ENCODE measurements at places on chromosomes 7 and 10.

DNA sequence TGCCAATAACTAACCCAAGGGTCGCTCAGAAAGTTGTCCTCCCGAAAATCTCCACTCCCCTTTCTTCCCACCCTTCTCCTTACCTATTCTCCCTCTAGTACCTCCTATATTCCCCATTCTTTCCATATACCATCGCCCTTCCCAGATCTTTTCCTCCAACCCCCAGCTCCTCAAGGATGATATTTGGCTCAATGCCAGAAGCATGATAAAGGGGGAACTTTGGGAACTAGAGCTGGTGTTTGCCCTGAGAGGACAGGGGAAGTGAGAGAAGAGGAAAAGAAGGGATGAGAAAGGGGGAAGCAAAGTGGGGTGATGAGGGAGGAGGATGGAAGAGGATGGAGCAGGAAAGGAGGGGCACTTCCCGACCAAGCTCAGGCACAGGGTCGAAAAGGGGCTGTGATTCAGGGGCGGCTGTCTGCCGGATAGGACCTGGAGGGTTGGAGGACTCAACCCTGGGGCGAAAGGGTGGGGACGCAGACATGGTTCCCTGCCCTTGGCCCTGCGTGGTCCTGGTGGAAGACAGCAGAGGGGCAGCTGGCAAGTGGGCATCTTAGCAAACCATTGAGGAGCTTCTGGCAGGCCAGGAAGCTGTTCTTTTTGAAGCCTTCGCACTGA lies 1.8 kb downstream of the OIT3 start:
- no peak overlapping the region for H3K27ac ChIP-seq
- H3K4me1 ChIP-seq, result no peaks in the 10 kb centered on the region
- DNase-seq, result no peak
- H3K4me3 ChIP-seq, result no peak overlapping the region
- no peaks in the 10 kb centered on the region for H3K36me3 ChIP-seq

GRCh38 chr10:71729161-71729636 lies 9.6 kb upstream of the C10orf105 start:
- H3K4me3 ChIP-seq, result no peak overlapping the region
- no peak for DNase-seq
- H3K36me3 ChIP-seq, result no peaks in the 10 kb centered on the region
- H3K27ac ChIP-seq, result no peak overlapping the region
- H3K4me1 ChIP-seq, result peaks cover 9% of the 10 kb centered on the region
- peaks cover 17% of the 10 kb centered on the region for H3K27me3 ChIP-seq

DNA sequence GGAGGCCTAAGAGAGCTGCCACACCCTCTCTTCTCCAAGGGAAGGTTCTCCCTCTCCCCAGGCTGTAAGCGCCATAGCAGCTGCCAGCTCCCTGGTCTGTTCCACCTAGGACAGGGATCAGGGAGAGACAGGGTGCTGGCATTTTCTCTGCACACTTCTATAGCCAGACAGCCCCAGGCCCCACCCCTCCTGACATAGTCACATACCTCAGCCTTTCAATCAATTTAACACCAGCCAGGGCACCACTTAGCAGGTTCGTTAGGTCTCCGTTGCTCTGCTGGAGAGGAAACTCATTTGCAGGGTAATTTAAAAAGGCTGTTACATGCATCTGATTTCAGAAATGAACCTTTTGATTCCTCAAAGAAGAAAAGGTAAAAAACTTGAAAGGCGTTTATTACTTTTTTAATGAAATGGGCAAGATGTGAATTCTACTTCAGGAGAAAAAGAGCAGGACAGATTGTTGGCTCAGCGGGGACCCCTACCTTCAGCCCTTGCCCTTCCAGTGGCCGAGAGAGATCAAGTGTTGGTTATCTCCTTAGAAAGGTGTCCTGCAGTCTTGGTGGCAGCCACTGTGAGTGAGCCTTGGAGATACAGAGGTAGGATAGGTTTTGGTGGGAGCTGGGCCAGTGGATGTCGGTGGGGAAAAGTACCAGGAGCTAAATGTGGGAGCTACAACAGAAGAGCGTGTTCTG lies 180.5 kb upstream of the GALNT17 start:
- H3K27me3 ChIP-seq, result no peaks in the 10 kb centered on the region
- no peak for DNase-seq
- H3K4me3 ChIP-seq, result no peak overlapping the region
- no peaks in the 10 kb centered on the region for H3K36me3 ChIP-seq
- H3K27ac ChIP-seq, result no peak overlapping the region

DNA sequence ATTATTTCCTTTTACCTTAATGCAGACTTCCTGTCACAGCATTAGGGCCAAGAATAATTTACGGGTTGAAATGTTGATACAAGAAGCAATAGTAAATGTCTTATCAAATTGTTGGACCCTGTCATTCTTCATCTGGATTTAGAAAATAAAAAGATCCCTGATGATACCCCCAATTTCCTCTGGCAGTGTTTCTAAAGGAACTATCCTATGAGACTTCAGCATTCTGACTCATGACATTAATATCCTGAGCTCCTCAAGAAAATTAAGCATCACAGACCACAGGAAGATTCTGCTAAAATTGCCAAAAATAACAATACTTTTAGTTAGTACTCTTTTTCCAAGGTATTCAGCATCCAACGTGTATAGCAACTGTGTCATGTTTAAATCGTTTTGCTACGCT lies 490.5 kb upstream of the ANKRD30A start:
- H3K36me3 ChIP-seq, result no peaks in the 10 kb centered on the region
- peaks cover 4% of the 10 kb centered on the region for H3K4me1 ChIP-seq
- peak; percentile 76 for DNase-seq
- H3K27me3 ChIP-seq, result no peaks in the 10 kb centered on the region

DNA sequence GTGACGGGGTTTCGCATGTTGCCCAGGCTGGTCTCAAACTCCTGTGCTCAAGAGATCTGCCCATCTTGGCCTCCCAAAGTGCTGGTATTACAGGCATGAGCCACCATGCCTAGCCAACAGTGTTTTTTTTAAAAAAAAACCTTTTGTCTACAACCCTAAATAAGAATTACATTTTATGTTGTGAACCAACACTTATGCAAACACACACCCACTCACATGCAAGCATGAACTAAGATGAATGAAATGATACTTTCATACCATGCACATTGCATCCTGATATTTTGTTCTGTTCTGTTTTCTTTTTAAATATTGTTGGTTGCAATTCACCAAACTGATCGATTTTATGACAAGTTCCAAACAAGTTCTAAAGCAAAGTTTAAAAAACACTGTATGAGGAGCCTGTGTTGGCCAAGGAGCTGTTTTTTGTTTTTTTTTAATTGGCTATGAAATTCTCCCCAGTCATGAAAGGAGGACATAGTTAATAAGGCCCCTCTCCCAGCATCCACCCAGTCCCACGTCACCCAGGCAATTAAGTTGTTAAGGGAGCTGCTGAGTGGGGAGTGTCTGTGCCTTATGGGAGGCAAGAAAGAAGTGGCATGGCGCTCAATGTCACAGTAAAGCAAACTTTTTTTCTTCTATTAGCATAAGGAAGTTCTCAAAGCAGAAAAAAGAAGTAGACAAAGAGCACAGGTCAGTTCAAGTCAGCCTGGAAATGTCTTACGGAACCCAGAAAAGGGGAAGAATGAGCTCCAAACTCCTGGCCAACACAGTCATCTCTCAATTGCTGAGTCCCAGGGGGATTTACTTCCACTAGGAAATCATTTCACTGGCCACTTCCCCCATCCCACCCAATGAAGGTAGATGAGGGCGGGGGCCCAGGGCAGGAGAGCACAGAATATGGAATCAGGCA lies 50.1 kb downstream of the NOD1 start:
- peaks cover 6% of the 10 kb centered on the region for H3K4me1 ChIP-seq
- no peak overlapping the region for H3K27ac ChIP-seq
- H3K36me3 ChIP-seq, result peaks cover 4% of the 10 kb centered on the region
- no peak overlapping the region for H3K4me3 ChIP-seq

DNA sequence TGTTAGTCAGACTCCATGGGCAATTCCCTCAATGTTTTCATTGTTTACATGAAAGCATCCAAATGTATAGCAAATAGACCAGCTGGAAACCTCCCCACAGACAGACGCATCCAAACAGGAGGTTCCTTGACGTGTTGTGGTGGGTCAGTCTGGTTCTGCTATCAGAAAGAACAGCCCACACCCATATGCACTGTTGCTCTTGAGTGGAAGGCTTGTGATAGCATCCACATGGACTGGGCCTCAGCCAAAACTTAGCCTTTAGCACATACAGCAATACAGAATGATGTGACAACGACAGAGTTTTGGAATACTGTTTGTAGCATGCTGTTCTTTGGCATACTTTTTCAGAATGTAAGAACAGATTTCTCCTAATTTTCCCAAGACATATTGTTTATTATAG lies 299.2 kb upstream of the ETV1 start:
- no peak overlapping the region for H3K27ac ChIP-seq
- no peak overlapping the region for H3K4me3 ChIP-seq
- H3K4me1 ChIP-seq, result no peaks in the 10 kb centered on the region
- no peaks in the 10 kb centered on the region for H3K27me3 ChIP-seq
- DNase-seq, result no peak

DNA sequence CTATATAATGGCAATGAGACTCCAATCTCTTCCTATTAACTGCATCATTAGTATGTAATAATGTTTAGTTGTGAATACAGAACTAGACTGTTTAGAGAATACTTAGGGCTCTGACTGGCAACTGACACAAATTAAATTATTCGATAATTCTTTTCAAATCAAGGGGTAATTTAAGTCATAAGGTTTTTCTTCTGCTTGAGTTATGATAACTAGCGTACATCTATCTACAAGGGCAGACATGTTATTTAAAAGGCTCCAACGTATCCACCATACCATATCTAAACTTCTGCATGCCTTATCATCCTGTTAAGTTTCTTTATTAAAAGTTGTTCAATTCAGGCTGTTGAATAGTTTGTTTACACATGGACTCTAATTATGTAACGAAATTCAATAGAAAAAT lies 11.2 kb downstream of the SEMA3C start:
- DNase-seq, result no peak
- no peaks in the 10 kb centered on the region for H3K27me3 ChIP-seq
- no peaks in the 10 kb centered on the region for H3K36me3 ChIP-seq
- H3K4me3 ChIP-seq, result no peak overlapping the region

DNA sequence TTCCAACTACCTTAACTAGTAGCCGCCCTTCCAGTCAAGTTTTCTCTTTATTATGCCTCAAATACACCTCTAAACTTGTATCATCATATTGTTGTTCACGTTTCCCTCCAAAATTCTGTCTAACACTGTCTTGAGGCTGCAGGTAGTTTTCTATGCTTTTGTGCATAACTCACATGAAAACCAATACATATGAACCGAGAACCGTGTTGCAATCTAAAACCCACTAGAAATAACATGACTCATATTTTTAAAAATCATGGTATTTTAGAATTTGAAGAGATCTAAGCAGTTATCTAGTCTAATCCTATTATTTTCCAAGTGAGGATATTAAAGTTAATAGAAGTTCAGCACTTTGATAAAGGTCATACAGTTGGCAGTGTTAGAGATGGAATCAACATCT lies 18.2 kb downstream of the LIPF start:
- H3K27me3 ChIP-seq, result no peaks in the 10 kb centered on the region
- H3K36me3 ChIP-seq, result no peaks in the 10 kb centered on the region
- no peak for DNase-seq
- no peak overlapping the region for H3K4me3 ChIP-seq
- no peaks in the 10 kb centered on the region for H3K4me1 ChIP-seq
- no peak overlapping the region for H3K27ac ChIP-seq

GRCh38 chr10:11272915-11273389 lies 255.3 kb downstream of the CELF2 start:
- no peak for DNase-seq
- no peaks in the 10 kb centered on the region for H3K36me3 ChIP-seq
- H3K4me1 ChIP-seq, result no peaks in the 10 kb centered on the region
- no peak overlapping the region for H3K27ac ChIP-seq
- H3K4me3 ChIP-seq, result no peak overlapping the region

- H3K36me3 ChIP-seq, result no peaks in the 10 kb centered on the region
- peaks cover 8% of the 10 kb centered on the region for H3K4me1 ChIP-seq
- DNase-seq, result peak; percentile 91
- H3K27me3 ChIP-seq, result no peaks in the 10 kb centered on the region
- H3K4me3 ChIP-seq, result no peak overlapping the region
- 0 out of 2 replicates have a peak overlapping the region, but pooled peaks have one; percentile 3 for H3K27ac ChIP-seq
Measured at GRCh38 chr10:4678023-4678950, 147.7 kb upstream of the AKR1E2 start.

GRCh38 chr7:102455596-102455995 lies 9.1 kb downstream of the ALKBH4 start:
- no peaks in the 10 kb centered on the region for H3K27me3 ChIP-seq
- no peak overlapping the region for H3K4me3 ChIP-seq
- H3K36me3 ChIP-seq, result peaks cover 27% of the 10 kb centered on the region
- DNase-seq, result no peak
- no peak overlapping the region for H3K27ac ChIP-seq

GRCh38 chr7:44995555-44996493 lies 4.2 kb upstream of the CCM2 start:
- H3K4me3 ChIP-seq, result no peak overlapping the region
- H3K4me1 ChIP-seq, result peaks cover under 1% of the 10 kb centered on the region
- H3K27me3 ChIP-seq, result no peaks in the 10 kb centered on the region
- no peak for DNase-seq

DNA sequence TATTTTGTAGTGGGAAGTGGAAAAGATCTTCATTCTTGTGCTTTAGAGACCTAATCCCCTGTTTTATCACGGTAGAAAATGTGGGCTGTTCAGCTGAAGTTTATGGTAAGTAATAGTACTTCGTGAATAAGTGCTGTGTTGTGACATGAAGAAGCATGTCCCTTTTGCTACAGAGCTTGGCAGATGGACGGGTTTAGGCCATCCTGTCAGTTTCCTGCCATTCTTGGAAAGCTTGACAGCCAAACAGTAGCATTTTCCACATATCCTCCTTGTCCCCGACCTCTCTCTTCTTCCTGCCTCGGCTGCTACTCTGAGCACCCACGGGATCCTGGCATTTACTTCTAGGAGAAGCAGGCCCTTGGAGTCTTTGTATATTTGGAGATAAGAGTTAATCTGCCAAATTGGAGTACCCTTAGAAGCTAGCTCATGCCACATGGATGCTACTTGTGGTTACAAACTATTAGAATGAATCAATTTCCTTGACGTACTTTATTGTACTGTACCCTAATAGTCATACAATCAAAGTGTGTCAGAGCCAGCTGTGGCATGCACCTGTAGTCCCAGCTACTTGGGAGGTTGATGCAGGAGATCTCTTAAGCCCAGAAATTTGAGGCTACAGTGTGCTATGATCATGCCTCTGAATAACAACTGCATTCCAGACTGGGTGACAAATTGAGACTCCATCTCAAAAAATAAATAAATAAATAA lies 39.2 kb downstream of the PNLIPRP3 start:
- H3K36me3 ChIP-seq, result no peaks in the 10 kb centered on the region
- no peak for DNase-seq
- H3K4me1 ChIP-seq, result no peaks in the 10 kb centered on the region
- no peak overlapping the region for H3K4me3 ChIP-seq
- H3K27me3 ChIP-seq, result no peaks in the 10 kb centered on the region
- no peak overlapping the region for H3K27ac ChIP-seq

- H3K4me1 ChIP-seq, result no peaks in the 10 kb centered on the region
- peak; percentile 12 for DNase-seq
- H3K27me3 ChIP-seq, result peaks cover 14% of the 10 kb centered on the region
Measured at GRCh38 chr10:66927971-66928770, 2.3 kb downstream of the LRRTM3 start.
